ENCODE measurements at places on chromosomes 6 and 20. TPM values are rescaled to one million over a fixed set of nuclear protein-coding genes. Genes with fewer than 3 reads are reported as not detected.

Gene HSPA12B
- 15.7 TPM for total RNA-seq

Gene RAE1
- 14.3 TPM for total RNA-seq

Gene FAM209B
- not detected for total RNA-seq

Gene ALDH8A1
- 0.41 TPM for total RNA-seq

Gene C6orf58
- total RNA-seq = not detected

Gene HBS1L
- total RNA-seq = 61.3 TPM

Gene CDH26
- total RNA-seq = 0.84 TPM

Gene TRIM31
- not detected for total RNA-seq

Gene SCUBE3
- 0.44 TPM for total RNA-seq

Gene PHACTR2
- total RNA-seq = 53.9 TPM

Gene UBD
- total RNA-seq = not detected

DNA sequence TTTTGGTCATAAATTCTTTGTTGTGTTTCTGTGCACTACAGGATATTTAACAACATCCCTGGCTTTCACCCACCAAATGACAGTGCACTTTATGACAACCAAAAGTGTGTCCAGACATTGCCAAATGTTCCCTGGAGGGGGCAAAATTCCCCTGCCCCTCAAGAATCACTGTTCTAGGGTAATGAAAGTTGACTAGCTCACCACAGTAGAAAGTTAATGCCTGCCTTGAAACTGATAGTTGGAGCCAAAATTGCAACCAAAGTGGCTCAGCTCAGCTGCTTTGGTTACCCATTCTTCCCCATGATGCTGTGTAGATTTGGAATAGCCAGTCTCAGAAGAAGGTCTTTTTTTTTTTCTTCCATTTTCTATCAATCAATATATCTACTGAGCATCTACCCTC is 150.6 kb downstream of the RALGAPA2 start:
- no peak for DNase-seq

- no peak for DNase-seq
These were observed 90.3 kb downstream of the LY86 start for GRCh38 chr6:6678811-6679210.

DNA sequence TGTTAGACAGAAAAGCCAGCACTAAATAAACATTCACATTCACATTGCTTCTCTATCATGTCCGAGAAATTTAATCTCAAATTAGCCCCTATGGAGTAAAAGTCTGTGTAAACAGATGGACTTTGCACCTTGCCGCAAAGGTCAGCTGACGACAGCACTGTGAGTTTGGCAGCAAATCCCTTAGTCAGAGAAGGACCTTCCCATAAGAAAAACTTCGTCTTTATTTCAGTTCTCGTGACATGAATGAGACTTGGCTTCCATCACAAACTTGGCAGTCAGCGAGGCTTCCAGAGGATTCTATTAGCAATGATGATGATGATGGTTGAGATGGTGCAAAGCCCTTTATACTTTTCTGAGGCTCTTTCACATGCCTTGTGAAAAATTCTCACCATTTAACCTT is 133.7 kb upstream of the IFNGR1 start:
- no peak for DNase-seq

DNA sequence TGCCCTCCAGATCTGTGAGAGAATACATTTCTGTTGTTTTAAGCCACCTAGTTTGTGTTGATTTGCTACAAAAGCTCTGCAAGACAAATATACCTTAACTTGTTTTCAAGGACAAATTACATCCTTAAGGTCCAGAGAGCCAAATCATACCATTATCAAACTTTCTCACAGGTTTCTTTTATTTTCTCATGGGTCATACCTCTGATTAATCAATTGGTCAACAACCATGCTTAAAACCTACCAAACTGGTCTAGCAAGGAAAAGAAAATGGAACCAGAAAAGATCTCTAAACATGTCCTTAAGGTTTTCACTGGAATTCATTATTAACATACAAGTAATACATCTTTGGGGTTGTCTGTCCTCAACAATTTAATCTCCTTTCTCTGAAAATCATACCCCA is 535.0 kb downstream of the CD83 start:
- no peak for DNase-seq

DNA sequence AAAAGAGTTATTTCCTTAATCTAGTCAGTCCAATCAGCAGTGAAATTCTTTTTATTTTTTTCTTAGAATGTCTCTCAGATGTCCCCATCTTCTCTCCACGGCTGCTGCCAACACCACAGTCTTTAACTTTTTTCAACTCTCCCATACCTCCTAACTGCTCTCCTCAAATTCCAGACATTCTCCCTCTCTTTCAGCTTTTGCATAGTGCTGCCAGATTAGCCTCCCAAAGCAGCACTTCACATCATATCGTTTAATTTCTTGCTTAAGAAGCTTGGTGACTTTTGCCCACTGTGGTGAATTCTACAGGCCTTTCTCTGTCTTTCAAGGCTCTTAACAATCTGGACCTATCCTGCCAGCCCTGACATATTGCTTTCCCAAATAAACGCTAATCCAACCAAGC is 233.4 kb downstream of the UST start:
- no peak for DNase-seq

- DNase-seq = no peak
These were observed 70.2 kb downstream of the EYA2 start for GRCh38 chr20:46964618-46965455.

GRCh38 chr6:149900620-149901443 is 2.9 kb upstream of the RAET1E start:
- DNase-seq = no peak

DNA sequence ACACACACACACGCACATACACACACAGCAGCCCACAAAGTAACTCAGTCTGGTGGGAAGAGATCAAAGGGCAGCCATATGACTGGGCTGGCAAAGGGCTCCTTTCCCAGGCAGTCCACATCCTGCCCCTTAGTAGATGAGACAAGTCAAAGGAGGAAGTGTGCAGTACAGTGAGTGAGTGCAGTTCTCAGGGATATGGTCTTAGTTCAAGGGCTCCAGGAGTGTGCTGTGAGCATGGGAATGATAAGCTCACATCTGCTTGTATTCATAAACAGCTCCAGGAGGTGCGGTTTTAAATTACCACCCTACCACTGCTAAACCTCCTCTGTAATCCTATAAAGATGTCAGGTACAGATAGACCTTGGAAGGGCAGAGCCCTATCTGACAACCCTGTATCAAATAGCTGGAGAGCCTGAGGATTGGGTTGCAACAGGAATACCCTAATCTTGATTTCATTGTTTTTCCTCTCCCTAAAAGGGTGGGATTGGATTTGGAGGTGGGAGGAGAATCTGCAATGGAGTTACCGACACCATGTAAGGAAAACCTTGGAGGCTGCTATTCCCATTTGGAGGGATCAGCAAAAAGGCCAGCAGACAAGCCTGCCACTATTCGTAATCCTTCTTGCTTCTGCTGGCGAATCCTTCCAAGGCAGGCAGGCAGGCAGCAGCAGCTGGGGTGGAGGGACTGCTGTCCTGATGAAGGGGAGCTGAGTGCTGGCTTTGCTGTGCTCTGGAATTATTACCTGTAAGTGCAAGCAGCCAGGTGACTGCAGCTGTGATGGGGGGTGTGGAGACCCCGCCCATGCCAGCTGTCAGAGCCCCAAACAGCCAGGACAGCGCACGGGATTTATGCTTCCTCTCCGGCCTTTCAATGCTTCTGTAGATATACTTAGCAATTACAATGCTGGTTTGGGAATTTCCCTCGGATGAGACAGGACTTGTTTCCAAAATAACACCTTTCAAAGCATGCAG is 342.7 kb downstream of the PRL start:
- DNase-seq = no peak

DNA sequence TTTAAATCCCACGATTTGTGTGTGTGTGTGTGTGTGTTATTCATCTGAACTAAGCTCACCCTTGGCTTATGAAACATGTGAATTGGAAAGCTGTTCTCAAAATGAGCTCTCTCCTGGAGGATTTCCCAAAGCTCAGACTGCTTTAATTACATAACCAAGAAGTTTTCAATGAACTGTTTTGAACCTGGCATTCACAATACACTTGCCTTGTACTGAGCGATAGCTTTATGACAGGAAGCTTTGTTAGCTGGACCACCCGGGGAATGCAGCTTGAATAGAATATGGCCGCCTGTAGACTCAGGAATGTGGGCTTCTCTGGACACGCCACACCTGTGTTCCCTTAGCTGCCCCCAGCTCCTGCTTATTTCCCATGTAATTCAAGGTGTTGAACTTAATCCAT is 71.4 kb upstream of the PREP start:
- no peak for DNase-seq

GRCh38 chr20:58956078-58956477 is 25.0 kb upstream of the NELFCD start:
- no peak for DNase-seq

GRCh38 chr6:144305985-144306384 is 20.9 kb downstream of the UTRN start:
- no peak for DNase-seq

- no peak for DNase-seq
These were observed 59.5 kb downstream of the BMP6 start for GRCh38 chr6:7785243-7786035.

DNA sequence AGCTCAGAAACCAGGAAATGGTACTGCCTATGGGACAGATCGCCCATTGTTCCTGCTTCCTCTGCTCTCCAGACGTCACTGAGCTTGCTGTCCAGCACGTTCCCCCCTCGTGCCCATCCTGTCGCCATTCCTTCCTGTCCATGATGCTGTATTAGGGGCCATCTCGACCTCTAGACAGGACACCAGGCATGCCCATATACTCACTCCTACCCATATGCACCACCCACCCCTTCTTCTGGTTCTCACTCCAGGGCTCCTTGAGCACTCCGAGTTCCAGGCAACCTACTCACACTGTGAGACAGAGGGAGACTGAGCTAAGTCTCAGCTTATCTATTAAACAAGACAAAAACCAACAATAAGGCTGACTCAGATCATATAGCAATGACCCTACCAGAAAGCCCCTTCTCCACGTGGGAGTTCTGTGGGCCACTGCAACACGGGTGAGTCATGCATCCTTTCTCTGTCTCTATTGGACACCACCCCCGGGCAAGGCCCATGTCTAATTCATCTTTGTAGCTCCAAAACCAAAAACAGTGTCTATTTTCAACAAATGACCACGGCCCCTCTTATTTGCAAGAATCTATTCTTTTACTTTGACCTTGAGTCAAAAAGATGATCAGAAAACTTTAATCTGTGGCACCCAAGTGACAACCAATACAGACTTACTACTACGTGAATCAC is 65.7 kb downstream of the PSMG4 start:
- DNase-seq = peak; percentile 50

GRCh38 chr6:109164331-109164730 is 69.0 kb downstream of the CEP57L1 start:
- DNase-seq = no peak

- DNase-seq = no peak
These were observed 22.4 kb downstream of the TAF4 start for GRCh38 chr20:62043131-62043914.

DNA sequence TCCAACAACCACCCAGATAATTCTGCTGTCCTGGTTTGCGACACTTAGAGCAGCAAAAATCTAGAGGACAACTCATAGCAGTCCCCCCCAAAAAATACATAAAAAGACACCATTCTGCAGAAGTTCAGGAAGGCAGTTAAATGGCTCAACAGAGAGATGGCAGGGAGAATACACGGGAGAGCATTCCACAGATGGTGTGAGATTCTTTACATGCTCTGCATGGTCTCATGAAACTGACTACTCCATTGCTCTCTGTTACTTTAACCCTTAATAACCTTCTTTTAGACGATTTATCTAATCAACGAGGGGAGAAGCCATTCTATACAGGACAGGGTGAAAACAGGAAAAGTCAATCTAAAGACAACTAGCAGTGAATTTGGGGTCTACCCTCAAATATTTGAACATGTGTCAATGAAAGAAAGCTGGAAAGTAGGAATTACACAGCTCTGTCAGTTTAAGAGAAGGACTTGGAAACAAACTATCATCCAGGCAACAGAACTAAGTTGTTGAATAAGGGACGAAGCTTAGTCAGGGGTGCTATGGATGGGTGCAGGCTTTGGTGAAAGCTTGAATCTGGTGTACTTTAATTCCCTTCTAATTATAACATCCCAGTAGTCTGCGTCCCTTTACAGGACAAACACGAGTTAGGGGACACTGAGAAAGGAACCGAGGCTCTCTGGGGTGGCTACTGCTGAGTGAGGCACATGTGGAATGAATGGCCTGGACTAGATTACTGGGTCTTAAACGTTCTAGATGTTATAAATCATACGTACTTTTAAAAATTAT is 5.1 kb downstream of the PERP start:
- DNase-seq = no peak

- DNase-seq = no peak
These were observed 33.2 kb upstream of the MARCKS start for GRCh38 chr6:113823916-113824315.

DNA sequence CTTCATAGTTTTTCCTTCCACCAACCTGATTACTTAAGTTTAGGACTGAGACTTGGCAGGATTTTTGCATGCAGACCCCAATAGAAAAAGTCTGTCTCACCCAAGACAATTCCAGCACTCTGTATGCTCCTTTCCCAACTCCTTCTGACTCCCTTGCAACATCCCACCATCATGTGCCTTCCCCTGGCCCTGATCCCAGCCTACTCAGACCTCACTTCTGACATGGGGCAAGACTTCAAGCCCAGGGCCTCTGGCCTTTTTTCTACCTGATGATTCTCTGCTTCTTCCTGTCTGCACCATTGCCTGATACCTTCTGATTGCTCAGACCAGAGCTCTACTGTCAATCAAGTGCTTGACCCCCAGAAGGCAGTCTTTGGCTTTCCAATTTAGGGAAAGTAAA is 96.6 kb downstream of the HAO1 start:
- peak; percentile 53 for DNase-seq

GRCh38 chr6:33857932-33858475 is 54.2 kb upstream of the MLN start:
- no peak for DNase-seq

- no peak for DNase-seq
These were observed 286.8 kb upstream of the ID4 start for GRCh38 chr6:19550380-19550779.

DNA sequence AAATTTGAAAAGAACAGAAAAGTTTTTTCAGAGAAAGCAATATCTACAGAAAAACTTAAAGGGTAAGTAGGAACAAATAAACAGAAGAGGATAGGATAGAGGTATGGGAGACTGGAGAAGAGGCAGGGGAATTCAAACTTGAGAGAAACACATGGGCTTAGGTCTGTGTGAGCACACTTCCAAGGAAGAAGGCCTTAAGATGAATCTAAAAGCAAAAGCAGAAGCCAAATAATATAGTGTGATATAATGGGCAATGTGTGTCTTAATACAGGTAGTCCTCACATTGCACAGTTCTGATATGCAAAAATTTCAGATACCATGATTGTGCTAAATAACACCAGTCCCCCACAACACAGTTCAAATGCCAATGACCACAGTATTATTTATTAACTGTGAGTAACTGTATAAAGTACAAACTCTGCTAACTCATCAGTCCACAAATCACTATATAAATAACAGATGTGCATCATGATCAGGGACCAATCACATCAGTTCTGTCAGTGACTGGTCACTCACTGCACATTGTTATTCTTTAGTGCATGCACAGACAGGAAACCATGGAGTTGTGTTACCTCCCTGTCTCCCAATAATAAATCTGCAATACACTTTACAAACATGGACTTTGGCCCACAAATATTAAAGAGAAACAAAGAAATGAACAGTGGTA is 18.6 kb downstream of the SNX14 start:
- DNase-seq = no peak
